ENCODE measurements at places on chromosomes 5 and 9.

DNA sequence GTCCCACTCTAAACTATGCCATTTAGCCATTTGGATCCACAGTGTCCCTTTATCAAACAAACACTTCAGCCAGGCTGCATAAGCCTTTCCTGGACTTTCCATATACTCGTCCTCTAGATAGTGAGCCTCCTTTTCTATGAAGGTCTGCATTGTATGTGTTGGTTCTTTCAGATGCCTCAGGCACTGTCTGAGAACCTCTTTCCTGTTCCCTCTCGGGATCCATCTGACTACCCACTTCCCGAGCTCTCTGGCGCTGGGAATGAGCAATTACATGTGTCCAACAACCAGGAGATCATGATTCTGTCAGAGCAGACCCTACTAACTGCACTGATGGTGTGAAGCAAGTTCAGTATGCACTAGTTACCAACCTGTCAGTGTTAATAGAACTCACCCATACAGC, 14.2 kb downstream of the SMC2 start:
- no peak for DNase-seq

- no peak for DNase-seq
Observed at GRCh38 chr5:168941901-168942300, 359.0 kb downstream of the SLIT3 start.

DNA sequence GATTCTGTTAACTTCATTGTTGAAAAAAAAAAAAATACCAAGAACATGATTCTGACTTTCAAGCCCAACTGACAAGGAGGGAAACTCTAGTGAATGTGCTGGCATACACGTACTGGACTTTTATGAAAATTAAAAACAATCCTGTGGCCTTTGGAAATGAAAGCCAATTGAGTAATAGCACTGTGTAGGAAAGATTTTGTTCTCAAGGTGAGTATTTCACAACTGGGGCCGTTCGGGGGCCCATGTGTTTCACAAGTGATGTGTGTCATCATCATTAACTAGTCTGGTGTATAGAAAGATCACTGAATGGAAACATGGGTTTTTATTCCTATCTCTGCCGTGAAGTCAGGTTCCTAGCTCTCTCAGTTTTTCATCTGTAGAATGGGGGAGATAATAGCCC, 605.0 kb upstream of the CLINT1 start:
- no peak for DNase-seq

GRCh38 chr5:67730917-67731474, 484.6 kb upstream of the PIK3R1 start:
- DNase-seq, result no peak

- DNase-seq, result no peak
Observed at GRCh38 chr9:120386390-120387131, 193.4 kb downstream of the CDK5RAP2 start.

GRCh38 chr5:179852993-179853547, 5.5 kb downstream of the MRNIP start:
- no peak for DNase-seq

DNA sequence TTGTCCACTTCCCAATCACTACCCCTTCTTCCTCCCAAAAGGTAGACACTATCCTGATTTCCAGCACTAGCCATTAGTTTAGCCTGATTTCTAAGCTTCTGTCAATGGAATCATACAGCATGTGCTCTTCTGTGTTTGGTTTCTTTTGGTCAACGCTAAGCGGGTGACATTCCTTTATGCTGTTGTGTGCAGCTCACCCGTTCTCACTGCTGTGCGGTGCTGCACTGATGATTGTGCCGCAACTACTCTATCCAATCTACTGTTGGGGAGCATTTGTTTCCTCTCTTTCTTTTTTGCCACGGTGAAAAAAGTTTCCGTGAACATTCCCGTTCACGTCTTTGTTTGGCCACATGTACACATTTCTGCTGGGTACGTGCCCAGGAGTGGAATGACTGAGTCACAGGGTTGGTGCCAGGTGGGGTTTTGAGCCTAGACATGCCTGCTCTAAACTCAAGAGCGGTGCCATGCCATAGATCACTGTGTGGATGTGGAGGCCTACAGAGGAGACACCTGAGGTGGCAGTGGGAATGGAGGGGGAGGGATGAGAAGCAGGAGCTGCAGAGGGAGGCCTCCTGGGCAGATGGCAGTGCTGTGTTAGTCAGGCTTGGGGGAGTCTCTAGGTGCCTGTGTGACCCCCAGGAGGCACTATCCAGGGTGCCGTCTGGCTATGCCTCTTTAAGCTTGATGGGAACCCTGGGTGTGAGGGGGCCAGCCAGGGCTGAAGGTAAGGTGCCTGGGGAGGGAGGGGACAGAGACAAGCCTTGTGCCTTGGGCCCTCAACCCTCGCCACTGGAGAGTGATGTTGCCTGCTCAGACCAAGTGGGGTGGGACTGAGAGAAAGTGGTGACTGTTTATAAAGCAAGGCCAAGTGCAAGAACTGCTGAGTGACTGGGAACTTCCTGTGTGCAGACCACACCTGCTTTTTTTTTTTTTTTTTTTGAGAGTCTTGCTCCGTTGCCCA, 11.4 kb upstream of the ANKRD33B start:
- no peak for DNase-seq

DNA sequence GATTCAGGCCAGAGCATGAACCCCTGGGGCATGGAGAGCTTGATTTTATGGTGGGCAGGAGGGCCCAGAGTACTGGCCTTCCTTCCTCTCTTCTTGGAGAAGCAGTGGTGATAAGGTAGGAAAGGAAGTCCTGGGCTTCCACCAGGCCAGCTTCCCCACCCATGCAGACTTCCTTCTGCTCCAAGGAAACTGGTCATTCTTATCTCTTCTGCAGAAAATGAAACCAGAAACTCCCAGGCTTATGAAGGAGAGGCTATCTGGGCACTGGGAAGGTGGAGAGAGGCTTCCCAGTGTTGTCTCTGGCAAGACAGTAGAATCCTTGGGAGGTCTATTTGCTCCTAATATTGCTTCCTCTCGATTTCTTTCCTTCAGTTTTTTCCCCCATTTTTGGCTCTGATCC, 110.5 kb upstream of the EQTN start:
- DNase-seq, result no peak

- DNase-seq, result no peak
Observed at GRCh38 chr5:96880444-96881164, 4.3 kb downstream of the ERAP2 start.

- DNase-seq, result no peak
Observed at GRCh38 chr9:93223260-93224180, 39.6 kb downstream of the WNK2 start.

GRCh38 chr5:118447350-118447749, 541.0 kb downstream of the DTWD2 start:
- DNase-seq, result no peak

GRCh38 chr9:1938675-1939170, 76.4 kb upstream of the SMARCA2 start:
- DNase-seq, result no peak

All from naive thymus-derived CD8-positive, alpha-beta T cell (primary cell).